ENCODE measurements at places on chromosomes 6 and 20. TPM values are rescaled to one million over a fixed set of nuclear protein-coding genes. Genes with fewer than 3 reads are reported as not detected.

GRCh38 chr6:108560463-108561308 lies at the start of gene FOXO3:
FOXO3 (plus strand) TSS chr6:108560917; CDS start chr6:108561209, 292 bp downstream.
- peaks cover 6% of the 10 kb centered on the region for H3K27me3 ChIP-seq
- peaks cover 2% of the 10 kb centered on the region for H3K36me3 ChIP-seq
- H3K4me1 ChIP-seq = peaks cover 25% of the 10 kb centered on the region
- H3K4me3 ChIP-seq = peak within 1 kb of the TSS; percentile 88

DNA sequence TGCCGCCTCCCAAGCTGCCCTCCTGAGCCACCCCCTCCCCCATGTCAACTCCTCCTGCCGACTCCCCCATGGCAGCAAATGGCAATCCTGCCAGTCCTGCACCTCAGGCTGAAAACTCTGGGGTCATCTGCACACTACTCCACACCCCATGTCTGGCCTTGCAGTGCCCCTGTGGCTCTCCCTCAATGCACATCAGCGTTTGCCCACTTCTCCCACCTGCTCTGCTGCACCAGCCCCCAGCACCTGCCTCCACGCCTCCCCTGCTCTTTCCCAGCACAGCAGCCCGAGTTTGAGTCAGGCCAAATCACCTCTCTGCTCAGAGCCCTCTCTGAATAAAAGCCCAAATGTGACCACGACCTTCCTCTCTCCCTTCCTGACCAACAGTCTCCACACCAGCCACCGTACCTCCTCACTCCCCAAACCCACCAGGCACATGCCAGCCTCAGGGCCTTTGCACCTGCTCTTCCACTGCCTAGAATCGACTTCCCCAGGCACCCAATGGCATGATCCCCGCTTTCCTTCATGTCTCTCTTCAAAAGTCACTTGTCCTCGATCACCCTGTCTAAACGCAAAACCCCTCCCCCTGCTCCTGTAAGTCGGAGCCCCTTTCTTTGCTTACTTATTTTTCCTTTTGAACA lies 4.3 kb downstream of the PXDC1 start:
- no peak overlapping the region for H3K4me3 ChIP-seq
- H3K27me3 ChIP-seq = peaks cover 47% of the 10 kb centered on the region
- peaks cover 6% of the 10 kb centered on the region for H3K4me1 ChIP-seq
- no peaks in the 10 kb centered on the region for H3K36me3 ChIP-seq

- no peak overlapping the region for H3K4me3 ChIP-seq
- peaks cover 43% of the 10 kb centered on the region for H3K4me1 ChIP-seq
- H3K36me3 ChIP-seq = peaks cover 28% of the 10 kb centered on the region
- H3K27ac ChIP-seq = no peak overlapping the region
- H3K27me3 ChIP-seq = no peaks in the 10 kb centered on the region
These were observed 67.2 kb upstream of the KIF25 start for GRCh38 chr6:167930295-167930694.

DNA sequence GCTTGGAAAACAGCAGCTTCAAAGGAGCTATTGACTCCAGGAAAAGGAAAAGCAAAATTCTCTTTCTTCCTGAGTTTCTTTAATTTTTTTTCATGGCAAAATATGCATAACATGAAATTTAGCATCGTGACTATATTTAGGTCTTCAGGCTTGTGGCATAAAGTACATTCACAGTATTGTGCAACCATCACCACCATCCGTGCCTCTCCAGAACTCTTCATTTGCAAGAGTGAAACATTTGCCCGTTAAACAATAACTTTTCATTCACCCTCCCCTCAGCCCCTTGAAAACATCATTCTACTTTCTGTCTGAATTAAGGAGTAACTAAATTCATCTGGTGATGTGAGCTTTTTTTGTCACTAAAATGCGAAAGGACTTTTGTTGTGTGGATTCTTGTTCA lies 251.7 kb downstream of the PHACTR1 start:
- no peak overlapping the region for H3K4me3 ChIP-seq
- no peak overlapping the region for H3K27ac ChIP-seq
- DNase-seq = no peak
- peaks cover 11% of the 10 kb centered on the region for H3K27me3 ChIP-seq
- H3K4me1 ChIP-seq = no peaks in the 10 kb centered on the region
- H3K36me3 ChIP-seq = no peaks in the 10 kb centered on the region

GRCh38 chr20:19915111-19915798 lies 101.9 kb upstream of the NAA20 start:
- H3K27me3 ChIP-seq = no peaks in the 10 kb centered on the region
- H3K27ac ChIP-seq = no peak overlapping the region
- DNase-seq = no peak
- H3K4me1 ChIP-seq = no peaks in the 10 kb centered on the region
- H3K36me3 ChIP-seq = no peaks in the 10 kb centered on the region

GRCh38 chr6:210104-210456 lies 82.2 kb upstream of the DUSP22 start:
- H3K27me3 ChIP-seq = peaks cover 18% of the 10 kb centered on the region
- no peaks in the 10 kb centered on the region for H3K36me3 ChIP-seq
- no peak overlapping the region for H3K27ac ChIP-seq
- no peak overlapping the region for H3K4me3 ChIP-seq

GRCh38 chr6:113318575-113318917 lies 538.6 kb upstream of the MARCKS start:
- no peak overlapping the region for H3K4me3 ChIP-seq
- H3K27me3 ChIP-seq = no peaks in the 10 kb centered on the region
- no peaks in the 10 kb centered on the region for H3K36me3 ChIP-seq
- H3K27ac ChIP-seq = no peak overlapping the region
- DNase-seq = no peak

DNA sequence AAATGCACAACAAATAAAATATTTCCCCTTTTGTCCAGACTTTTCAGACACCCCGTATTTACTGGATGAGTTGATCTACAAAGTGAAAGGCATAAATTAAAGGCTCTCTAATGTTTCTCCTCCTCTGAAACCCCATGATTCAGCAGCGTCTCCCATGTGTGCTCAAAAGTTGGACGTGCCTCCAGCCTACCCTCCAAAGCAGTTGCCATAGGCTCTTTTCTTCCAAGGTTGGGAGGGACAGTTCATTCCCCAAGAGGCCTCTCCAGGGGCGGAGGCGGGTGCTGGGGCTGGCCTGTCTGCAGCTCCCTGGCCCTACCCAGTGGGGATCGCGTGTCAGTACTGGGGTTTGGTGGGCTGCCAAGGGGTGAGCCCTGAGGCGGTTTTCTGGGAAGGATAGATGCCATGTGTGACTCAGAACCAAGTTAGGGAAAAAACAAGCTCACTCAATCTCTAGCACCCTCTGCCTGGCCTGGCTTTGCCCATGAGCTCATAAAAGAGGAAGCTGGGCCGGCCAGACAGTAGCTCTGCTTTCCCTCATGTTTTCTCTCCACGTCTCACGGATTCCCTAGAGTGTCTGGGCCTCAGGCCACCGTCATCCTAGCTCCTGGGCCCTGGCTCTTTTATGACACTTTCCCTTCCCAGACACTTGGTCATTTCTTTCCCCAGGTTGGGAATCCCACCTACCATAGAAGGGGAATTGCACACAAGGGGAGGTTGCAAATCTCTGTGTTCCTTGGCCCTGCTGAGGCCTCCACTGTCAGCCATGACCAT lies 8.0 kb upstream of the IER3 start:
- H3K36me3 ChIP-seq = no peaks in the 10 kb centered on the region
- no peak for DNase-seq
- H3K4me3 ChIP-seq = no peak overlapping the region
- peaks cover 27% of the 10 kb centered on the region for H3K4me1 ChIP-seq
- H3K27ac ChIP-seq = no peak overlapping the region

DNA sequence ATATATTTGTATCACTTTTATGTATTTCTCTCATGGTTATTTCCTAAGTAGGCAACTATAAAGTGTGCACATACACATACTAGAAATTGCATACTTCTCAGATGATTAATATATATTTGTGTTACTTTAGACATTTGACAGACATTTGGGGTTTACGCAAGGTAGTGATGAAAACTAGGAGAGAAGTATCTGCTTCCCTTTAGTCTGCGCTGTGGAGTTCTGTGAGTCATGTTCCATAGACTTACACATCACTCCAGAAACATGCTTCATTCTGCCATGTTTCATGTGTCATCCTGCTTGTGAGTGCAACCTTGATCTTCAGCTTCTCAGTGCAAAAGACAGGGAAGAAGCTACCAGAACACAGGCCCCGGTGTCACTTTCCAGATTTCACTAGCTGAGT lies 200.7 kb upstream of the BMP2 start:
- no peaks in the 10 kb centered on the region for H3K27me3 ChIP-seq
- no peak for DNase-seq
- H3K4me1 ChIP-seq = peaks cover 2% of the 10 kb centered on the region
- no peaks in the 10 kb centered on the region for H3K36me3 ChIP-seq
- no peak overlapping the region for H3K27ac ChIP-seq

DNA sequence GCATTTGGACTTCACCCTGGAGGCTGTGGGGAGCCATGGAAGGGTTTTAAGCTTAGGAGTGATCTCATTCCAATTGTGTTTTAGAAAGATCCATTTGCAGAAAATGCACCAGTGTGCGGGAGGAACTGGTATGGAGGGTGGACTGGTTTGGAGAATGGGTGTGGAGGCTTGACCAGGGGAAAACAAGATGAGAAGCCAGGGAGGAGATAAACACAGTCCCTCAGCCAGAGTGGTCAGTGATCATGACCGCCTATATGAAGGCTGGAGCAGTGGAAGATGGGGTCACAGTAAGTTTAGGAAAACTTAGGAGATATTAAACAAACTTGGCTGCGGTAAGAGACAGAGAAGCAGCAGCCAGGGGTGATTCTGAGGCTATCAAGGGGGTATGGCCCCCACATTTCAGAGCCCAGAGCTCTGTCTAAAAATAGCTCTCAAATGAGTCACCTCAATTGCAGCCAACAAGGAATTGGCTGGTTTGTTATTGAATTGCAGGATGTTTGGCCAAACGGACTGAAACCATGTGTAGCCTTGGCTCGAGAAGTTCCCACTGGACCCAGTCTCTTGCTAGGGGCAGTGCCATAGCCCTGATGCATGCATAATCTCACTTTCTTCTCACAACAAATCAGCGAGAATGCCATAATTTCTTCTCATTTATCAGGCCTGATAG lies 159.9 kb upstream of the TOP1 start:
- no peaks in the 10 kb centered on the region for H3K27me3 ChIP-seq
- peaks cover 20% of the 10 kb centered on the region for H3K4me1 ChIP-seq
- H3K4me3 ChIP-seq = no peak overlapping the region

DNA sequence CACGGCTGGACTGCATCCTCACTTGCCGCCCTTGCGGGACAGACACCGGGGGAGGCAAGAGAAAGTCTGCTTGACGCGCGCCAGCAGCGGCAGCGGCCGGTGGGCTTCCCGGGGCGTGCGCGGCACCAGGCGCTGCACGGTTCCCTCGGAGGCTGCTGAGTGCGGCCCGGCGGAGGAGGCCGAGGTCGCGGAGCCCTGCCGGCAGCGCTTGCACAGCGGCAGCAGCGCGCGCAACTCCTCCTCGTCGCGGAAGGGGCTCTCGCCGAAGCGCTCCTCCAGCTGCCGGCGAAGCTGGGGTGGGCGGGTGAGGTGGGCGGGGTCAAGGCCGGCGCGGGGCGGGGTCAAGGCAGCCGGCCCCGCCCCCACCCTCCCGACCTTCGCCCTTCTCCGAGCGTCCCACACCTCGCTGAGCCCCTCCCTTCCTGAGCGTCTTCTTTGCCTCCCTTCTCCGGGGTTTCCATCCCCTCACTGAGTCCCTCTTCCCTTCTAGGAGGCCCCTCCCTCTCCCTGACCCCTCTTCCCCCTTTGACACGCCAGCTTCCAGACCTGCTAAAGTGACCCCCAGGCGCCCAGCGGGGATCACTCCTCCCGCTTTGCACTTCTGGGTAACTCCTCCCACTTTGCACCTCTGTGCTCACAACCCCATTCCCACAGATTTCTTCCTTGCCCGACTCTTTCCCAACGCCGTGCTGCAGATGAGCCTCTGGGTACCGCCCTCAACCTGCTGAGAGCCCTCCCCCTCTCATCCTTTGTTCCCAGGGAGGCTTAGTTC lies 8.8 kb downstream of the DUSP15 start:
- no peaks in the 10 kb centered on the region for H3K36me3 ChIP-seq
- DNase-seq = peak; percentile 85
- H3K27me3 ChIP-seq = peaks cover 24% of the 10 kb centered on the region
- H3K4me3 ChIP-seq = peak overlapping the region; percentile 90

GRCh38 chr6:157981132-157981394 lies 600 bp upstream of the SYNJ2 start:
- no peaks in the 10 kb centered on the region for H3K36me3 ChIP-seq
- no peak for DNase-seq
- peaks cover 32% of the 10 kb centered on the region for H3K27me3 ChIP-seq

DNA sequence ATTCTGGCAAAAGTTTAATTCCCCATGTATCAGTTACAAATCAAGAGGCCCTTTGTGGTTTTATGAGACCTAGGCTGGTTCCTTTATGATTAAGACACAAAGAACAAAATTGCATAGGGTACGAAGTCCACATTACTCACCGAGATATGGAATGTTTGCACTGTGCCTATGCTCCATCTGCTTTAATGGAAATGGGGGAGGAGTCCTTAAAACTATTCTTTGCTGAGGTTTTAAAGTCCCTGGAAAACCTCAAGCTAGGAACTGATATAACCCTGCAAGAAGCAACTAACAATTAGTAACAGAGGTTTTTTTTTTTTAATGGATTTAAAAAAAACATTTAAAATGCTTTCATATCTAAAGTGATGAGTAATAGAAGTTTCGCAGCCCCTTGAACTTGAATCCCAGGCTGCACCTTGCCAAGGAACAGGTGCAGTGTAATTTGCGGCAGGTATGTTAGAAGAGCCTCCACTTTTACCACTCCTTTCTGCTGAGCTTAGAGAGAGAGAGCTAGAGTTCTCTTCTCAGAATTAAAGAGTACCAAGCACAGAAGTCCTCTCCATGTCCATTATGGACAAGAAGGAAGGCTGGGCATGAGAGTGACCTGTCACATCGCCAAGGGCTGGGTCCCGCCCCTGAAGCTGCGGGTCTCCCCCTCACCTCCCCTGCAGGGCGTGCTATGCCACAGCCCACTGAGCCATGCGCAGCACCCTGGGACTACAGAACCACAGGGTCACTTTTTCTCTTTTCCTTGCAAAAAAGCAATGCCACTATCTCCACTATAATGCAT lies 2.3 kb downstream of the SERPINB1 start:
- peaks cover 29% of the 10 kb centered on the region for H3K36me3 ChIP-seq
- H3K4me1 ChIP-seq = peaks cover 36% of the 10 kb centered on the region
- peak overlapping the region; percentile 71 for H3K4me3 ChIP-seq
- peak overlapping the region; percentile 99 for H3K27ac ChIP-seq
- no peaks in the 10 kb centered on the region for H3K27me3 ChIP-seq

GRCh38 chr6:94639564-94639963 lies 937.8 kb upstream of the MANEA start:
- H3K4me1 ChIP-seq = no peaks in the 10 kb centered on the region
- no peaks in the 10 kb centered on the region for H3K27me3 ChIP-seq
- H3K4me3 ChIP-seq = no peak overlapping the region
- H3K27ac ChIP-seq = no peak overlapping the region
- no peak for DNase-seq

Gene ADAM33
- total RNA-seq = 0.47 TPM

Gene NCOA7
- 18.0 TPM for total RNA-seq

Gene NELFE
- total RNA-seq = 67.2 TPM

Gene ARMC12
- total RNA-seq = 0.36 TPM

Gene ADGRB3
- 1.8 TPM for total RNA-seq

Gene POU3F2
- total RNA-seq = 1.4 TPM

Gene SDCBP2
- 2.3 TPM for total RNA-seq

Gene PEX3
- total RNA-seq = 18.3 TPM

Gene SOBP
- 15.4 TPM for total RNA-seq

Data from progenitor cell of endocrine pancreas (in vitro differentiated cells).